BJ (cell line): ENCODE measurements at places on chromosomes 6 and 20.

GRCh38 chr6:41345901-41346300 is 10.5 kb downstream of the NCR2 start:
- no peak for DNase-seq

DNA sequence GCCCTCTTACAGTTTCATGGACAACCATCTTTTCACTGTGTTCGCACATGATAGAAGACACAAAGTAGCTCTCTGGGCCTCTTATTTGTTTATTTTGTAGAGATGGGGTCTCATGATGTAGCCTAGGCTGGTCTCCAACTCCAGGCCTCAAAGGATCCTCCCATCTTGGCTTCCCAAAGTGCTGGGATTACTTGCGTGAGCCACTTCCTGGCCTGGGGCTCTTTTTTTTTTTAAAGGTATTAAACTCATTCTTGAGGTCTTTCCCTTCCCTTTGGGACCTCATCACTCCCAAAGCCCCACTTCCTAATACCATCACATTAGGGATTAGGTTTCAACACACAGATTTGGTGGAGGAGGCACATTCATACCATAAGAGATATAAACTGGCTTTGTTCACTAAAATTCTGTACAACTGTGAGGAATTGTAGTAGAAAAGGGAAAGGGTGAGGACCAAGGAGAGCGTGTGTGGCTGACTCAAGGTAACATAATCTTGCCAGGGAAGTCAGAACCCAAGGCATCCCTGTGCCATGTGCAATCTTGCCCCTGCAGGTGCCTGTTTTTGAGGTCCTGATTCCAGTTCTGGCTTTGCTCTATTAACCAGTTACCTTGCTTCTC is 45.5 kb downstream of the EIF2S2 start:
- DNase-seq = peak; percentile 70

DNA sequence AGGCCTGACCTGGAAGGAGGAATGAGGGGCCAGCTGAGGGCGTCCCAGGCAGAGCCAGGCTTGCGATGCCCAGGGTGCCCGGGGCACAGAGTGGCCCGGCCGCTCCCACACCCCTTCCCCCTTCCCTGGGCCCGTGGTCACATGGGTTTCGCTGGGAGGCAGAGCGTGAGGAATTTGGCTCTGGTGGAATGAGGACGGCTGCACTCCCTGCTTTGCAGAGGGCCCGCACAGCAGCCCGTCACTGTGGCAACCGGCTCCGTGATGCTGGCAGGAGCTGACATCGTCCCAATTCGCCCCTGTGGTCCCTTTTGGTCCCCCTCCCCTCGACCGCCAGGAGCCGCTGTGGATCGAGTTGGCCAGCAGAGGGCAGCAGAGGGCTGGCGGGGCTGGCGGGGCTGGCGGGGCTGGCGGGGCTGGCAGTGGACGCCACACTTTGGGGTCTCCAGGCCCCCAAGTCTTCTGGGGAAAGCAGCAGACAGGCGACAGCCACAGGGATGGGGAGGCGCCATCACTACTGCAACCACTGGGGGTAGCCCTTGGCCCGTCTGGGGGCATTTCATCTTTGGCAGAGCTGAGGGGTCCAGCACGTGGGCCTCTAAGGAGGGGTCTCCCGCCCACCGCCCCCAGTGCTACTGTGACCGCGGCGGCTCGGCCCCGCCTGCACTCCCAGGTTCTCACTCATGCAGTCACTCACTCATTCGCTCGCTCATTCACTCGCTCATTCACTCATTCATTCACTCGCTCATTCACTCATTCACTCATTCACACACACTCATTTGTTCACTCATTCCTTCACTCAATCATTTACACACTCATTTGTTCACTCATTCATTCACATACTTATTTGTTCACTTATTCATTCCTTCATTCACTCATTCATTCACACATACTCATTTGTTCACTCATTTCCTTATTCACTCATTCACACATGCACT is 49.7 kb upstream of the BHLHE23 start:
- DNase-seq = no peak

- DNase-seq = no peak
These were observed 18.5 kb downstream of the FRMD1 start for GRCh38 chr6:168060521-168060931.

DNA sequence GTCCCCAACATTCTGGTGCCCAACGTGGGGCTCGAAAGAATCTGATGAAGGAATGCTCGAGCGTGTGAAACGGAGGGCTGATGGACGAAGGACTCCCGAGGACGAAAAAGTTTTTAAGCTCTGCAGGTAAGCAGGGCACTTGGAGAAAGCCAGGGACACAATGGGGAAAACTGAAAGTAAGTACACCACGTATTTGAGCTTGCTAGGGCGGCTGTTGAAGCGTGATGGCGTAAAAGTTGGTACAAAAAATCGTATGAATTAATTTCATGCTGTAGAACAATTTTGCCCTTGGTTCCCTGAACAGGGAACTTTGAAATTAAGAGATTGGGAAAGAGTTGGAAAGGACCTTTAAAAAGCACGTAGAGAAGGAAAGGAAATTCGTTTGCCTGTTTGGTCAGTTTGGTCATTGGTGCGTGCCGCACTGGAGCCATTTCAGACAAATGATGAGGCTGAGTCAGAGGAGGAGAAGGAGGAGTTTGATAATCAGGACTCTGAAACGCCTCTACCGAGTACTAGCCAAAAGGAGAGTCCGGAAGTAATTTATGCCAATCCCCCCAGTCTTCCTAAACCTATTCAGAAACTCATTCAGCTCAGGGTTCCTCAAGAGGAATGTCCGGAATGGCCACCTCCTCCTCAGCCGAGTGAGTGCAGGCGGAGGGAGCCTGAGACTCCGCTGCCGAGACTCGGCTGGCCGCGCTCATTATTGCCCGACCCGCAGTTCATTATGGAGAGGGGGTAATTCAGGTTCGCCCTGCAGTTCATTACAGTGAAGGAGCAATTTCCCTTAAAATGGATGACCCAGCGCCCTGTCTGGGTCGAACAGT is 59.2 kb upstream of the PRSS16 start:
- peak; percentile 42 for DNase-seq

GRCh38 chr6:44431118-44431725 is 43.7 kb downstream of the CDC5L start:
- no peak for DNase-seq

- DNase-seq = no peak
These were observed 393.8 kb upstream of the HSF2 start for GRCh38 chr6:122005661-122006060.

DNA sequence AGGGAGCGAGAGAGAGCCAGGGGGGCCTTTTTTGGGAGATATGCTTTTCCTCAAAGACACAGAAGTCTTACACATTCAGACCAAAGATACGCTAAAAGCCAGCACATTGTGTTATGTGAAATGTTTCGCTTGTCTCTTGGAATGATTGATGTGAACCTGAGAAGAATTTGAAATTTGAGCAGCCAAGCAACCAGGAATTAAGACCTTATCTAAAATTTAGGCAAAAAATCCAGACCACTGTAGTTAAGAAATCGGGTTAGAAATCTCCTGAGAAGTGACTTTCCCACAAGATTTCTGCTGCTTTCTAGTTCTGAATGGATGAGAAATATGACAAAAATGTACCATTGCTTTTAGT is 223.2 kb upstream of the GMDS start:
- DNase-seq = no peak

- no peak for DNase-seq
These were observed 3.7 kb downstream of the ACSS1 start for GRCh38 chr20:25054096-25054820.

GRCh38 chr20:21336455-21337151 is 33.5 kb downstream of the XRN2 start:
- DNase-seq = no peak

DNA sequence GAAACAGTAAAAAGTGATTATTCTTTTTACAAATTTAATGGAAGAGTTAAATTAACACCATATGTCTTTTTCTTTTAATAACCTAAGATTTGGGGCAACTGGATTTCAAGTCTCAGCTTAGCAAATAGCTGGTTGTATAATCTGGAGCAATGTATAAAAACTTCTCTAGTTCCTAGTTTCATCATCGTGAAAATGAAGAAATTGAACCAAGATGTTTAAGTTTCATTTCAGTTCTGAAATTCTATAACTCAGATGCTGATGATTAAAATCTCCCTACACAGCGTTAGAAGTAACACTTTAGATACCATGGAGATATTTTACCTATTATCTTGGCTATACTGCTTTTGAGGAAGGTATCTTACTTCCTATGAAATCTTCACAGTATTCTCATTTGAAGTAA is 252.0 kb downstream of the KIF16B start:
- DNase-seq = no peak

- no peak for DNase-seq
These were observed 111.9 kb downstream of the JARID2 start for GRCh38 chr6:15357782-15358181.

- DNase-seq = no peak
These were observed 954.3 kb downstream of the KIF16B start for GRCh38 chr20:15618912-15619311.

DNA sequence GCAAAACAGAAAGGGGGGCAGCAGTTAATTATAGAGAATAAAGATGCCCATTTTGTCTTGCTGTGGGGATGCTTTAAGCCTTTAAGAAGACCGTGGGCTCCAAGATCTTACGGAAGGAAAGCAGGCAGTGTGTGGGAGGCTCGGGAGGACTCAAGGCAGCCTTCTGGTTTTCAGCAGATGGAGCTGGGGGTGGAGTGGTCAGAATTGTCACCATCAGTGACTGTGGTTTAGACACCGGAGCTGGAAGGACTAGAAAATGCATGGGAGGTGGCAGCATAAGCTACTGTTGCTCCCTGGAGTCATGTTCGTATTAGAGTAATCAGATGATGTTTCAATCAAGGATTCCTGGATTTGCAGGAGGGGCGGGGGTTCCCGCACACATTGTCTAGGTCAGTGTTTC is 3.7 kb downstream of the PHACTR1 start:
- no peak for DNase-seq

- DNase-seq = no peak
These were observed 44.1 kb downstream of the NHSL1 start for GRCh38 chr6:138454981-138455706.

DNA sequence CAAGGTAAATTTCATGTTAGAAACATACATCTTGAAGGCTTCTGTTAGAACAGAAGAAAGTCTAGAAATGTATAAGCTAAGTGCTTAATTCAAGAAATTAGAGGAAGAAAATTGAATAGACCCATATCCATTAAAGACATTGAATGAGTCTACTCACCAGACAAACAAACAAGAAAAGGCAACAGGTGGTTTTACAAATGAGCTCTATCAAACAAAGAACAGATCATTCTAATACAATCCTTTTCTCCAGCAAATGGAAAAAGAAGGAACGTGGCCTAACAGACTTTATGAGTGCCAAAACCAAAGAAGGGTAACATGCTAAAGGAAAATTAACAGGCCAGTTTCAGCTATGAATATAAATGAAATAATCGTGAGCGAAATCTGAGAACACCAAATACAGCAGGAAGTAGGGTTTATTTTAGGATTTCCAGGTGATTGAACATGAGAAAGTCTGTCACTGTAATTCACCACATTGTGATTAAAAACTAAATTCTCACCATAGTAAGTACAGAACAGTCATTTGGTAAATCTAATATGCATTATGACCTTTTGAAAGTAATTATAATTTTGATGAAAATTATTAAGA is 22.6 kb downstream of the MTHFD1L start:
- DNase-seq = no peak

DNA sequence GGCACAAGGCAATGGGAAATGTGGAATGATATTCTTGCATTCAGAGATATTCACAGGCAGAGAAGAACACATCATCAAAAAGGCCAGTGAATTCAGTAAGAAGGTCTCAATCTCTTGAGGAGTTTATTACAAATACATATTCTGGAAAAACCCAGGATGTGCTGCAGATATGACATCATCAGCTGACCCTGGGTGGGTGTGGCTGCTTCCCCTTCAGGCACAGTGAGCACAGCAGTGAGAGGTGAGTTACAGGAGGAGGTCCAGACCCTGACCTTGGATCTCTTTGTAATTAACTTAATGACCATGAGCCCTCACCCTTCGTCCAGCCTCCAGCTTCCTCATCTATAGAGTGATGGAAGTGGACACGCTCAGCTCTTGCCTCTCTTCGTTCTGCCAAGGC is 147.5 kb upstream of the SYNDIG1 start:
- DNase-seq = no peak

DNA sequence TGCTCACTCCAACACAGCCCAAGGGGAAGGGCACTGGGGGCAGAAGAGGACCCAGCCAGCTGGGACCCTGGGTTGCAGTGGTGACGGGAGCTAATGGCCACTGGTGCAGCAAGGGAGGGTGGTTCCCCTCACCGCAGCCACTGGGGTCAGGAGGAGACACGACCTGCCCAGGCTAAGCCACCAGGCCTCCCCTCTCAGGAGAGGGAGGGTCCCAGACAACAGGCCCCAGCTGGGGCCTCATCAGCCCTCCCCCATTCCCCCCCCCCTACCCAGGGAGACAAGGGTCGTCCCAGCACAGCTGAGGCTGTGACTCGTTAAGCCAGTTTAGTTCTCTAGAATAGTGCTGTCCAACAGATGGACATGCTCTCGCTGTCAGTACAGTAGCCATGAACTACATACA is 17.3 kb upstream of the MATN4 start:
- no peak for DNase-seq

DNA sequence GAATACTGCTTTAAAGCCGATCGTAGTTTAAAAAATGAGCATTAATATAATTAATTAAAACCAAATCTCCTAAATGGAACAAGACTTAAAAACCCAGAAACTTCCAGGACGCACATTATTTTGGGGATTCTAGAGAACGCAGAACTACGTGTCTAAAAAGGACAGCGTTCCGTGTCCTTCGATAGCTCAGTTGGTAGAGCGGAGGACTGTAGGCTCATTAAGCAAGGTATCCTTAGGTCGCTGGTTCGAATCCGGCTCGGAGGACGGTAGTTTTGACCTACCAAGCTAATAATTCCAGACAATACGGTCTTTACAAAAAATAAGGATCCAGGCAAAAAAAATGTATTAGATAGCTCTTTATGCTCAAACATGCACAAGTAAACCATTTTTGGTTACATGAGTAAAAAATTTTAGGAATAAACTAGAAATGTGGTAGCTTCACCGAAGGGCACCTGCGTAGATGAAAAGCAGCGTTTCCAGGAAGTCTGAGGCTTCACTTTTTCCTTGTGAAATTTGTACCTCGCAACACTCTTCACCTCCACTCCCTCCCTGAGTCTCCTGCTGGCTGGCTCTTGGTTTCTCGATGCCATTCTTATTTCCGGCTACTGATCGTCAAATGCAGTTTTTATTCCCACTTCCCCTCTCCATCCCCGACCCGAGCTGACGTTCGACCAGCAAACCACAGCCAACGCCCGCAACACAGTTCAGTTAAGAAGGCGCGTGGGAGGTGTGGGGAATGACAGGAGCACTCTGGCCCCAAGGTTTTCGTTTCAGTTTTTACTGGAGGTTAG is 19.6 kb upstream of the ABT1 start:
- no peak for DNase-seq

DNA sequence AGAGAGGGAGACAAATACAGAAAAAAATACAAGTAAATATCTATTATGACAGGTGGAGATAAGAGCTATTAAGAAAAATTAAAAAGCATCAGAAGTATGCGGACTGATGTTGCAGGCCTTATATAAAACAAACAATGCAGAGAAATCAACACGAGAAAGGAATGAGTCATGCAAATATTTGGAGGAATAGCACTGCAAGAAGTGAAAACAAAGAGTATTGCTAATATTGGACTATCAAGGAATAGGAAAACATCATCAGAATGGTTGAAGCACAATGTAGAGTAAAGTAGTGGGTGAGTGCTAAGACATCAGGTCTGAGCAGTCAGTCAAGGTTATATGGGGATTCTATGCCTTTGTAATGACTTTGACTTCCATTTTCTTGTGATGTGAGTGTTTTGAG is 657.5 kb upstream of the GJE1 start:
- no peak for DNase-seq
